ENCODE measurements at places on chromosomes 6 and 20. TPM values are rescaled to one million over a fixed set of nuclear protein-coding genes. Genes with fewer than 3 reads are reported as not detected.

Gene GABRR1
- total RNA-seq = not detected

Gene GLYATL3
- total RNA-seq = not detected

Gene GPX5
- total RNA-seq = not detected

Gene C2
- not detected for total RNA-seq

Gene SAPCD1
- total RNA-seq = 3.9 TPM

Gene TPBG
- 19.0 TPM for total RNA-seq

Gene LHFPL5
- not detected for total RNA-seq

Gene MACROD2
- 0.76 TPM for total RNA-seq

Gene NKX2-4
- total RNA-seq = not detected

Gene PRICKLE4
- 6.4 TPM for total RNA-seq

Gene THBS2
- total RNA-seq = 2.6 TPM

Gene CRISP3
- not detected for total RNA-seq

Gene HUS1B
- total RNA-seq = 0.99 TPM

Gene LRRC73
- total RNA-seq = 0.12 TPM

Gene PNPLA1
- not detected for total RNA-seq

Gene ENPP3
- not detected for total RNA-seq

Gene BEND6
- 0.53 TPM for total RNA-seq

Gene ADGRG6
- 79.5 TPM for total RNA-seq

Gene BPIFB2
- not detected for total RNA-seq

Gene SPDEF
- total RNA-seq = not detected

Gene TAAR2
- total RNA-seq = not detected

Gene ARMH2
- total RNA-seq = not detected

Gene SLC17A2
- total RNA-seq = not detected

Gene CNR1
- total RNA-seq = not detected

Gene MRPS10
- 35.1 TPM for total RNA-seq

Gene GHRH
- total RNA-seq = not detected

Gene TAGAP
- total RNA-seq = not detected

Gene FAM217B
- 4.6 TPM for total RNA-seq

Gene PKIB
- 8.5 TPM for total RNA-seq

Gene PTCRA
- not detected for total RNA-seq

Gene TRAPPC3L
- total RNA-seq = 0.34 TPM

Gene DNAH8
- 0.06 TPM for total RNA-seq

Gene TEAD3
- 1.8 TPM for total RNA-seq

Gene SPATA25
- total RNA-seq = 0.29 TPM

Gene SUMO4
- 1.4 TPM for total RNA-seq

Gene PSORS1C1
- total RNA-seq = 1.8 TPM

Gene STMND1
- not detected for total RNA-seq

Gene DDX43
- 1.2 TPM for total RNA-seq

Gene HLA-DRB5
- total RNA-seq = not detected

Gene RBM24
- 5.5 TPM for total RNA-seq

Gene SERPINB1
- total RNA-seq = 34.7 TPM

Gene TP53INP2
- total RNA-seq = 36.9 TPM

Gene ASF1A
- 11.6 TPM for total RNA-seq
